ENCODE measurements at places on chromosomes 3 and 15. TPM values are rescaled to one million over a fixed set of nuclear protein-coding genes. Genes with fewer than 3 reads are reported as not detected.

Gene CNTN3
- total RNA-seq, result 51.0 TPM

Gene GREM1
- 1.6 TPM for total RNA-seq

- no peak for DNase-seq
Observed at GRCh38 chr15:39285663-39286062, 295.2 kb upstream of the THBS1 start.

GRCh38 chr3:22922317-22922716, 280.8 kb upstream of the UBE2E2 start:
- DNase-seq, result no peak

- no peak for DNase-seq
Observed at GRCh38 chr3:39962581-39962980, 153.2 kb downstream of the MYRIP start.

GRCh38 chr3:179265875-179266274, 15.0 kb upstream of the KCNMB3 start:
- no peak for DNase-seq
